ENCODE measurements at places on chromosomes 3 and 15.

GRCh38 chr15:67042551-67043142 lies 22.8 kb upstream of the SMAD3 start:
- DNase-seq, result peak; percentile 47

DNA sequence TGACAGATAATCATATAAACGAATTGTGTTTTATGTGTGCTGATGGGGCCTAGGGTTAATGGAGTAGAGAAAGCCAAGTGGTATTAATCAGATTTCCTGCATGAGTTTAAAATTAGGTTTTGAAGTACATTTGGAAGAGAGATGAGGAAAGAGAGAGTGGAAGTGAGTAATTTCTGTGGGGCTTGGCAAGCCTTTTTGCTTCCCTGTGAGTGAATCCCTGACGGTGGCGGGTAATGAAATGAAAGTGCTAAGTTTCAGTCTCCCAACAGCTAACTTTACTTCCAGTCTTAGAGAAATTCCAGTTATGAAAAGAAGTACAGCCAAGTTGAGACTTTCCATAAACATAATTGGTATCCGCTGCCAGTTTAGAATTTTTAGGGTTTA lies 139.4 kb downstream of the BBX start:
- DNase-seq, result peak; percentile 56

GRCh38 chr3:9124730-9125129 lies 124.7 kb downstream of the SRGAP3 start:
- no peak for DNase-seq

- DNase-seq, result peak; percentile 43
Observed at GRCh38 chr15:53197426-53197839, 407.3 kb upstream of the ONECUT1 start.

- no peak for DNase-seq
Observed at GRCh38 chr15:88812133-88812532, 8.9 kb downstream of the ACAN start.

GRCh38 chr3:171388527-171388926 lies 71.7 kb downstream of the TNIK start:
- DNase-seq, result no peak

GRCh38 chr3:14481018-14481645 lies 59.0 kb downstream of the GRIP2 start:
- DNase-seq, result no peak

GRCh38 chr3:62718515-62719320 lies 156.5 kb downstream of the CADPS start:
- no peak for DNase-seq

GRCh38 chr3:74862476-74862875 lies 248.0 kb upstream of the CNTN3 start:
- no peak for DNase-seq

GRCh38 chr15:40471808-40472150 lies 995 bp downstream of the CHST14 start:
- DNase-seq, result peak; percentile 60

DNA sequence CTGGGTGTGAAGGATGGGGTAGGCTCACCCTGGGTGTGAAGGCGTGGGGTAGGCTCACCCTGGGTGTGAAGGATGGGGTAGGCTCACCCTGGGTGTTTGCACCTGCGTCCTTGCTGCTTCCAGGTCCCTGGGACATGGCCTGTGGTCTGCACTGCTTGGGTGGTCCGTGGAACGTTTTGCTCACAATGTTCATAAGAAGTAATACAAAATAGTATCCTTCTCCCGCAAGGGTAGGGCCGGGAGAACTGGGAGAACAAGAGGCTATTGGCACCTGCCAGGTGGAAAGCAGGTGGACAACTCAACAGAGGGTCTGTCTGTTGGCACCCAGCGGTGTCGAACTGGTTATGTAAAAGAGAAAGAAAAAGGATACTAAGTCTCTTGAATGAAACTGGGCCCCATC lies 17.0 kb upstream of the PCSK6 start:
- no peak for DNase-seq

DNA sequence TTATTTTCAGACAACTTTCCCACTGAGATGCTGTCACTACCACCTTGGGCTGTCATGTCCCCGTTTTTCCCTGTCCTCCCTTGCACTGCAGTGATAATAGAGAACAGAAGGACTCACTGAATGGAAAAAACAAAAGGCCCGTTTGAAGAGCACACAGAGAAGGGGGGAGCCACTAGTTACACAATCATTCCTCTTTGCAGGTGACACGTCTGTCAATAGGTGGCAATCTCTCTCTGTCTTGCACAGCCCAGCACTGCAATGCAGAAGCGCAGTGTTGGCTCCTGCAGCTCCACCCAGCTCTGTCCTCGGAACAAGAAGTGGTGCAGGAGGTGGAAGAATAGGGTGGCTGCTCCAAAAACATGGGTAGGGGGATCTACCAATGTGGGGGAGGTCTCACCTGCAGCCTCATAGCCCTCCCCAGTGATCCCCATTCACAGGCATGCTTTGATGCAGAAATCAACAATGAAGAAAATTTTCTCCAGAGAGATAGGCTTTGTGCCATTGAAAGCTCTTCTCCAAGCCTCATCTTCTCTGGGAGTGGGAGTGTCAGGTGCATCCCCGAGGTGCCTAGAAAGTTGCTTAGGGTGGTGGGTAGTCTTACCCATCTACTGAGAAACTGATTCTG lies 31.8 kb downstream of the FSTL1 start:
- DNase-seq, result peak; percentile 65

DNA sequence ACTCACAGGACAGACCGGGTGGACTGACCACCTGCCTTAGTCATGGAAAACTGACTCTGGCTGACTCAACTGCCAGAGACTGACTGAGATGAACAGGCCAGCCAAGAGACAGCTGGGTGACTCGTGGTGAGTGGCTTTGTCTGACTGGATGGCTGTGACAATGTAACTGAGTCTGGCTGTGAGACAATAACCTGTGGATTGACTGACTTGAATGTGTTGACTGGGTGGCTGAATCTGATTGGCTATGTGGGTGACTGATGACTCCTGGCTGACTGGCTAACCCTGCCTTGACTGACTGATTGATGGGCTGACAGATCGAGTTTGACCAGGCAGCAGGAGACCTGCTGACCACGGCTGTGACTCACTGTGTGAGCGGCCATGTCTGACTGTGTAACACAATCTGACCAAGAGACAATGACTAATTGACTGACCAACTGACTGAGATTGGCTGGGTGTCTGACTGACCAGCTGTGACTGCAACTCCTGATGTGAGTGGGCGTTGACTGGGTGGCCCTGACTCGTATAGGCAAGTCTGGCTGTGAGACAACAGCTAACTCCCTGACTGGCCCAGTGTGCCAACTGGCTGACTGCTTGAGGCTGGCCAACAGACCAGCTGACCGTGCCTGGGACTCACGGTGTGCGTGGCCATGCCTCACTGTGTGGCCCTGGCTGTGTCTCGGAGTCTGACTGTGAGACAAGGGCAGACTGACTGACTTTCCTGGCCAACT lies 509.1 kb downstream of the SHQ1 start:
- DNase-seq, result peak; percentile 87

- peak; percentile 93 for DNase-seq
Observed at GRCh38 chr15:28955993-28956421, 70.2 kb downstream of the APBA2 start.

- DNase-seq, result no peak
Observed at GRCh38 chr15:85727068-85727467, 67.7 kb downstream of the KLHL25 start.

- DNase-seq, result no peak
Observed at GRCh38 chr3:66396161-66396760, 104.6 kb downstream of the LRIG1 start.

- DNase-seq, result no peak
Observed at GRCh38 chr3:117350371-117350770, 640.8 kb downstream of the TUSC7 start.
